ENCODE measurements at places on chromosomes 12 and 14.

- DNase-seq: no peak
These were observed 239.3 kb downstream of the ALG10B start for GRCh38 chr12:38555620-38556591.

DNA sequence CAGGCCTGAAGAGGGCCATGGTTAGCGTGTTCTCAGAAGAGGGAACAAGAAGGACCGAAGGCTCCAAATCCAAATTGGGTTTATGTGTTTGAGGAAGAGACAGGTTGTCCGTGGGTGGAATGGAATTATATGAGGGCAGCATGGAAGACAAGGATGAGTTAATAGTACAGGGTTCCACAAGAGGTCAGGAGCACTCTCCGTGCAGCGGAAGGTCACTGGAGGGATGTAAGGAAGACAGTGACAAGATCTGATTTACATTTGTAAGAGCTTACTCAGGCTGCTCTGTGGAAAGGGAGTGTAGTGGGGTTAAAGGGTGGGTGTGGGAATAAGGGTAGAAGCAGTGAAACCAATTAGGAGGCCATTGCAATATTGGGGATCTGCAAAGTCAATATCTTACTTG is 97.0 kb downstream of the TPH2 start:
- no peak for DNase-seq

- no peak for DNase-seq
These were observed 171.2 kb downstream of the FLRT2 start for GRCh38 chr14:85701116-85701515.

GRCh38 chr12:79532907-79533288 is 157.9 kb downstream of the PAWR start:
- DNase-seq: no peak

DNA sequence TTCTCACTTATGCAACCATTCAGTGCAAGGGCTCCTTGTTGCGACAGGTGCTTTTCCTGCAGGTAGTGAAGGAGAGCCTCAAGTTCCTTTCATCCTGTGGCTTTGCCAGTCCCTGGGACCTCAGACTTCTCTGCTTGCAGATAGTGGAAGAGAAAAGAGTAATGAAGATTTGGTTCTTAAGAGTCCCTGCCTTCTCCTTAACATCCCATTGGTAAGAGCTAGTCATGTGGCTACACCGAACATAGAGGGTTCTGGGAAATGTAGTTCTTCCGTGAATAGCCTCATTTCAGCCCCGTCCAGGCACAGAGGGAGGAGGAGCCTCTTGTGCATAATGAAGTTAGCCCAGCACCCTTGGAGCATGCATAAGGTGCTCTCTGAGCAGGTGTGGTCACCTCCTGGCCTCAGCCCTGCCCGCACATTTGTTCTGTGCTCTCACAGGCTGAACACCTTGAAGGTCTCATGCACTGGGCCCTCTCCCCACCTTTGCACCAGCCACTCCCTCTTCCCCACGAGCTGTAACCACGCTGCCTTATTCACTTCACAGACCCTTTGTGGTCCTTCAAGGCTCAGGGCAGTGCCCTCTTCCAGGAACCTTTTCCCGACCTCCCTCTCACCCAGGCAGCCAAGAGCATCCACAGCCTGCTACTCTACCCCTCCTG is 134.0 kb downstream of the BCL11B start:
- DNase-seq: no peak

DNA sequence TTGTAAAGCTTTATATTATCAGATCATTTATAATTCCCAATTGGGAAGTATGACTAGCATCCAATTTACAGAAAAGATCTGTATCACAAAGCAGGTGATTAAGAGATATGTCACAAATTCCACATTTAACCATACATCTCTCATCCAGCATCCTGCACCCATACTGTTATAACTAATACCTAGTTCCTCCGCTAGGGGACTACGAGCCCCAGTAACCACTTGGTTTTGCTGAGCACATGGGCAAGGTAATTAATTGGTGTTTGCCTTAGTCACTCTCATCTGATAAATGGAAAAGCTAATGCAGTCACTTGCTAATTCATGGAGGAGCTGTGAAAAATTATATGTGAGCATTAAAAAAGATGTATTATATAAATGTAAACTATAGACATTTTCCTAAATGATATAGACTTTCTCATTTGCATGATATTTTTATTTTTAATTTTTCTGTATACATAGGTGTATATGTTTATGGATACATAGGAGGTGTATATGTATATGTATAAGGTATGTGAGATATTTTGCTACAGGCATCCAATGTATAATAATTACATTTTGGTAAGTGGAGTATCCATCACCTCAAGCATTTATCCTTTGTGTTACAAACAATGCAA is 1031.8 kb downstream of the GALC start:
- no peak for DNase-seq

DNA sequence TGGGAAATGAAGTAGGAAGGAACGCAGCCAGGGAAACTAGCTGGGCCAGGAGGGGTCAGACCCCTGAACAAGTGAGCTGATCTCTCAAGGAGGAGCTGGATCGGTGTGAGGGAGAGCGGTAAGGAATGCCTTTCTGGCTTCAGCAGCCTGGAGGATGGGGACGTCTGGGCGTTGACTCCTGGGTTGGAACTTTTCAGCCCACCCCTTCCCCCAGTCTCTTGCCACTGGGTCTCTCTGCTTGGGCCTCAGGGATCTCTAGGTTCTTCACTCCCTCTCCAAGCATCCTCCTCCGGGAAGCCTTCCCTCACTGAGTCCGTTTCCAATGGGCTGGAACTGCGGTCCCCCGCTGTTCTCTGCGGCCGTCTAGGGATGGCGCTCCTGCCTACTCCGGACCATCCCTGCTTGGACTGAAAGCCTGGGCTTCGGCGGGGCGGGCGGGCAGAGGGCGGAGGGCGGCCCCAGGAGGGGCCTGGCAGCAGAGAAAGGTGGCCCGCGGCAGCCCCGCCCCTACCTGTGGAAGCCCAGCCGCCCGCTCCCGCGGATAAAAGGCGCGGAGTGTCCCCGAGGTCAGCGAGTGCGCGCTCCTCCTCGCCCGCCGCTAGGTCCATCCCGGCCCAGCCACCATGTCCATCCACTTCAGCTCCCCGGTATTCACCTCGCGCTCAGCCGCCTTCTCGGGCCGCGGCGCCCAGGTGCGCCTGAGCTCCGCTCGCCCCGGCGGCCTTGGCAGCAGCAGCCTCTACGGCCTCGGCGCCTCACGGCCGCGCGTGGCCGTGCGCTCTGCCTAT is at the start of gene KRT7:
Gene KRT7, plus strand, starts transcription at position 570 of the 788 bp plus-strand sequence. Its CDS starts 54 bp downstream, at position 624.
- DNase-seq: no peak

- DNase-seq: no peak
These were observed 452.1 kb upstream of the PDE3A start for GRCh38 chr12:19916196-19916753.

DNA sequence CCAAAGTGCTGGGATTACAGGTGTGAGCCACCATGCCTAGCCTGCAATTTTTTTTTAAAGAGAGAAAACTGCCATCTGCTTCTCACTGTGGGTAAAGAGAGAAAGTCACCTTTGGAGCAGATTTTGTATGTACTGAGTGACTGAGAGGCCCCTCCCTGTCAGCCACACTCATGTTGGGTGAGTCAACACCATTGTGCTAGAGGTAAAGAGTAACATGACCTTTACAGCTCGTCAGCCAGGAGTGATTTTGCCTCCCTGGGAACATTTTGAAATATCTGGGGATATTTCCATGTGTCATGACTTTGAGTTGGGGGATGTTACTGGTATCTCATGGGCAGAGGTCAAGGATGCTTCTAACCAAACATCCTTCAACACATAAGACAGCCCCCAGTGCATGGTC is 115.2 kb downstream of the KSR2 start:
- no peak for DNase-seq

GRCh38 chr14:47435331-47435965 is 240.0 kb downstream of the MDGA2 start:
- DNase-seq: no peak

GRCh38 chr14:105532735-105533141 is 6.4 kb downstream of the TMEM121 start:
- DNase-seq: no peak

GRCh38 chr14:80446356-80446755 is 235.1 kb upstream of the DIO2 start:
- DNase-seq: no peak

DNA sequence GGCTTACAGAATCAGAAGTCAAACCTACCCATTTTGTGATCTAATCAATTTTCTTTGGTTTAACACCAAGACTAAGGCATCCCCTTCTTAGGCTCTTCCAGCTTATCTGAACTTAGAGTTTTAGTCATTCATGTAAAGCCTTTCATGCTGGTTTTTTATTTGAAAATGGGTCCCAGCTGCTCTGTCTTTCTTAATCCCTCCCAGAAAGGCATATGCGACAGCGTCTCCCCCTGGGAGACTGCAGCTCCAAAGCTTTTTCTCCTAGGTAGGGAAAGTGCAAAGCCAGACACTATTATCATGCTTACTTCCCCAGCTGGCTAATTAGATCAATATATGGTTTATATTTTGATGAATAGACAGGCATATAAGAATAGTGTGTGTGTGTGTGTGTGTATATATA is 96.6 kb upstream of the E2F7 start:
- DNase-seq: no peak

DNA sequence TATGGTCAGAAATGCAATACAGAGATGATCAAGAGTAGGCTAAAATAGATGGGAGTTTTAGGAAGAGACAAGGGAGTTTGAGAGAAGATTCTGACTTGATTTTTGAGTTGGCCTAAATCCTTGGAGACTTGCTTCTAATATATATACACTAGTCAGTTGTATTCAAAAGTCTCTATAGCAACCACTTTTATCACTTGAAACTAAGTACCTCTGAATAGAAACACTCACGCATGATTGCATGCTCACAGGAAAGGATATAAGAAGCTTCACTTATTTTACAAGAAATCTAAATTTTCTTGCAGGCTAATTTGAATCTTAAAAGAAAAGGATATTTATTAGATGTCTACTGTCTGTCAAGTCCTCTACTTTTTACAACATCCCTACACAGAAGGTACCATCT is 316.8 kb downstream of the SNAPC1 start:
- DNase-seq: no peak

GRCh38 chr14:93975791-93976476 is 436 bp downstream of the ASB2 start:
- DNase-seq: peak; percentile 57

DNA sequence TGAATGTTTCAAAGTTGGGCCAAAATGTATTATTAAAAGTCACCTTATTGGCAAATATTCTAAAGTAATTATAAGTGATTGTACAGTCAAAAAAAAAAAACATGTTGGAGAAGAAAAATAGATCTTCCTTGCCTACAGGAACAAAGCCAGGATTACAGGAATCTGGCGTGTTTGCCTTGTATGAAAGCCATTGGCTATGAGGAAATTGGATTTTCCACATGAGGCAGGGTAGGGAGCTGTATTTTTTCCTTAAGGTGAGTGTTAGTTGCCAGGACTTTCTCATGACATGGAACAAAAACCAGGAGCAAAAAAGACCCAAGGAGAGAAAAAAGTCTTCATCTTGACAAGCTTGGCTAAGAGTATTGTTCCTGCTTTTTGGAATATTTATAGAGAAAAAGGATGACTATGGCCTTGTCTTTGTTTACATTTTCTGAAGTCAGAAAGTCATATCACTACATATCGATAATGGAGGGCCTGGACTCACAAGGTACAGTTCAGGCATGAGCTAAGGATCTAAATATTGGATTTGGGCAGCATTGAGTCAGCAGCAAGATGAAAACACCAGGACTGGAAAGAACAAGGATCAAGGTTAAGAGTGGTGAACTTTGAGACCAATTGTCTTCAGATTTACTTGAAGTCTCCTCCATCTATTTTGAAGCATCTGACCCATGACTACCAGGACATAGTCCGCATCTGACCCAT is 68.4 kb upstream of the FLRT2 start:
- no peak for DNase-seq

DNA sequence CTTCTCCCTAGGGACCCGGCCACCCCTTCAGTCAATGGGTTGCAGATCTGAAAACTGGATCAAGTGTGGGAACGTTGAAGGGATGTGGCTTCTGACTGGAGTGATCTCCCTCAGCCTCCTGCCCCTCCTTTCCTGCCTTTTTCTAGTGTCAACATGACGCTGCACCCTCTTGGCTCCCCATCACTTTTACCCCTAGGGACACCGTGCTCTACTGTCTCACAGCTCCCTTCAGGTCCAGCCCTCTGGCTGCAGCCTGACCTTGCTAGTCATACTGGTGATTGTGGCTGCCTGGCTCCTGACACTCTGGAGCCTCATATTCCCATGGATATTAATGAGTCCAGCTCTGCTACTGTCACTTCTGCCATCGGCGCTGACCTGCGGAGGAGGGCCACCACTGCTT is 51.5 kb upstream of the RASSF3 start:
- no peak for DNase-seq

DNA sequence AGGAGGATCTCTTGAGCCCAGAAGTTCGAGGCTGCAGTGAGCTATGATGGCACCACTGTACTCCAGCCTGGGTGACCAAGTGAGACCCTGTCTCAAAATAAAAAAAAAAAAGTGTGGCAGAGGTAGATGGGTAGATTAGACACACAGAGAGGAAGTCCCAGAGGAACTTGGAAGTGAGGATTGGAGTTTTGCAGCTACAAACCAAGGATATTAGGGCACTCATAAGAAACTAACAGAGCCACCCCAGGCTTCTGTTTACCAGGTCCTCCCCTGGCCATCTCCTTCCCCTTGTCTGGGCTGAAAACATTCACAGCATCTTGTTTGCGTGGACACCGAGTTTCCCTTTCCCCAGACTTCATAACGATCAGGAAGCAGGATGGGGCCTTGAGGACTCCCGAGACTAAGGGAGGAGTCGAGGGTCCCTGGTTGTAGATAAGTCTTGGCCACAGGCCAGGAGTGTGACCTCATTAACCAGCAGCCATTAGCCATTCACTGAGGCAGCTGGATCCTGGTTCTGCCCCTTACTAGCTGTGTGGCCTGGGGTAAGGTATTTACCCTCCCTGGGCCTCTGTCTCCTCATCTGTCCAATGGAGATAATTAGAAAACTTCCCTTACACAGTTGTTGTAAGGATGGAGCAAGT is 2.1 kb downstream of the MAP1LC3B2 start:
- DNase-seq: no peak

- DNase-seq: no peak
These were observed 21.6 kb upstream of the TMEM229B start for GRCh38 chr14:67510121-67510520.

GRCh38 chr14:37843954-37844607 is 248.7 kb downstream of the TTC6 start:
- DNase-seq: no peak

- no peak for DNase-seq
These were observed 364.5 kb downstream of the PDZRN4 start for GRCh38 chr12:41552588-41552987.

DNA sequence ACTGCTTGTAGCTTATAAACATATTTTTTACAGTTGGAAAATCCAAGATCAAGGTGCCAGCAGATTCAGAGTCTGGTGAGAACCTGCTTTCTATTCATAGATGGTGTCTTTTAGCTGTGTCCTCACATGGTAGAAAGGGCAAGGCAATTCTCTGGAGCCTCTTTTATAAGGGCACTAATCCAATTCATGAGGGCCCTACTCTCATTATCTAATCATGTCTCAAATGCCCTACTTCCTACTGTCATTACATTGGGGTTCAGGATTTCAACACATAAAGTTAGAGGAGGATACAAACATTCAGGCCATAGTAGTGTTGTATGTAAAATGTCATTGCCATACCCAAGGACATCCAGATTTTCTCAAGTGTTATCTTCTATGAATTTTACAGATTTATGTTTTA is 496.4 kb downstream of the TMTC2 start:
- no peak for DNase-seq
